ENCODE measurements at places on chromosomes 16 and 17.

DNA sequence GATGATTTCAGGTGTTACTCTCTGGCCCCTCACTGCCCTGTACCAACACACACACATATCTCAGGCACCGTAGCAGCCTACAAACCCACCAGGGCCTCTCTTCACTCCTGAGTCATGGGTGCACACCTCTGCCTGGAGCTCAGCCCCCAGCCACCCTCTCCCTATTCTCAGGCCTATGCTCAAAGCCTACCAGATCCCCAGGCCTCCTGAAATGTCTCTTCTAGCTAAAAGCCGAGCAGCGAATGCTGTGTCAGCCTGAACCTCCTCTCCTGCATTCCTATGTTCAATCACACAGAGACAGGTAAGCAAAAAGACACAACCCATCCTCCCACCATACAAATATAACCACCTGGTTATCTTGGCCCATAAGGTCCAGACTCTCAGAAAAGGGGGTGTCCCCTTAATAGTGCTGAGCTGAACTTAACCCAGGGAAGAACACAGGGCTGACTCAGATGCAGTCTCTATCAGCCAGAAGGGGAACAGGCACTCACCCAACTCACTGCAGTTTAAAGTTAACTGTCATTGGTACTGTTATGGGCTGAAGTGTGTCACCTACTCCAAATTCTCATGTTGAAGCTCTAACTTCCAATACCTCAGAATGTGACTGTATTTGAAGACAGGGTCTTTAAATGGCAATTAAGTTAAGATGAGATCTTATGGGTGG lies 62.0 kb upstream of the TEKT3 start:
- DNase-seq = no peak

DNA sequence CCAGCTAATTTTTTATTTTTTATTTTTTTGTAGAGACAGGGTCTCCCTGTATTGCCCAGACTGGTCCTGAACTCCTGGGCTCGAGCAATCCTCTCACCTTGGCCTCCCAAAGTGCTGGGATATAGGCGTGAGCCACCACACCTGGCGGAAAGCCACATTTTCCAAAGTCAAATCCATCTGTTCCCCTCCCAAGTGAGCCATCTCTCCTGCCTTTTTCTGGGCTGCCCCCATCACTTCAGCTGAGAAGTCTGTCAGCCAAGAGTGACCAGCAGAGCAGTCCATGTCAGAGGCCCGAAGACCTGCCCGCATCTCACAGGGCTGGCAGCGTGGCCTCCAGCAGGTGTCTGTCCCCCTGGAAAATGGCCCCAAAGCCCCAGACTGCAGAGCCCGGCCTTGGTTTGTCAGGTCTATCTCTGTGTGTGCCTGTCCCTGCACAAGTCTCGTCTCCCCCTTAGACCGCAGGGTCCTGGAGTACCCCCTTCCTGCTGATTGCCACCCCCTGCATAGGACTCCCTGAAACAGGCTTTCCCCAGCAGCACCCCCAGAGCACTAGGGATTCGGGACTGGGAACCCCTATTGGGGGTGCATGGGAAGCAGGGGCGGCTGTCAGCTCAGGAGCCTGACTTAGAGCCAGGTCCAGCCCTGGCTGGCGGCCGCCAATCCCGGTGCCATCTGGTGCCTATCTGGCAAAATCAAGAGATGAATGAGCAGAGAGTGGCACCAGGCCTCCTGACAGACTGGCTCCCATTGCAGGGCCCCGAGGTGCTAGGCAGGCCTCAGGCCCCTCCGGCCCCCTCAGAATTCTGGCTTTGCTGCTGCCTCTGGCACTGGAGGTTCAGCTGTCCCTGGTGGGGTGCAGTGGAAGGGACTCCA lies 7.8 kb downstream of the TTYH2 start:
- DNase-seq = no peak

- DNase-seq = peak; percentile 4
Measured at GRCh38 chr17:15341385-15341849, at the start of gene TEKT3. TEKT3 (minus strand) TSS chr17:15341597; CDS start chr17:15331585, 10,012 bp downstream.

DNA sequence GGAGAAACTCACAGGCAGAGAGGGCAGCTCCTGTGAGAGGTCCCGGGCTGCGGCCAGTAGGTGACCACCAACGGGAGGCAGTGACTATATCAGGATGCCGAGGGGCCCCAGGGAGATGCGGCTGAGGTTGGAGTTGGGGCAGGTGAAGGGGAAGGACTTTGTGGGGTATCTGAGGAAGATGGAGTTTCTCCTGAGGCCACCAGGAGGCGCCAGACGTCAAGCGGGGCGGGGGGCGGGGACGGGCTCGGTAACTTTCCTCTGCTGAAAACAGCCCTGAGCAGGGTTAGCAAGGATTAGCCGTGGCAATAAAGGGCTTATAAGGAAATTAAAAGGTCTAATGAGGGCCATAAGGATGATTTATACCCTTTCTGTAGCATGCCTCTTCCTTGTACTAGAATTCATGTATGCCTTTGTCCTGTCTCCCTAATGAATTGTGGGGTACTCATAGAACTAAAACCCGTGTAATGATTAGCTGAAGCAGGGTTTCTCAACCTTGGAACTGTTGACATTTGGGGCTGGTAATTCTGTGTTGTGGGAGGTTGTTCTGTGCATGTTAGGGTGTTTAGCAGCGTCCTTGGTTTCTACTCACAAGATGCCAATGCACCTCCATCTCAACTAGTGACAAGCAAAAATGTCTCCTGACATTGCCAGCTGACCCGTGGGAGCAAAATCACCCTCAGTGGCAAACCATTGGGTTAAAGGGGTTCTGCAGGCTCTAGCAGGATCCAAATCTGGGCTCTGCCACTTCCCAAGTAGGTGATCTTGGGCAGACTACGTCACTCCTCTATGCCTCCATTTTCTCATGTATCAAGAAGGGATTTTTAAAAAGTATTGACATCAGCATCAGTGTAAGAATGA lies 74.8 kb upstream of the GRIN2A start:
- DNase-seq = no peak

- peak; percentile 62 for DNase-seq
Measured at GRCh38 chr17:14359163-14360020, 58.5 kb downstream of the HS3ST3B1 start.

DNA sequence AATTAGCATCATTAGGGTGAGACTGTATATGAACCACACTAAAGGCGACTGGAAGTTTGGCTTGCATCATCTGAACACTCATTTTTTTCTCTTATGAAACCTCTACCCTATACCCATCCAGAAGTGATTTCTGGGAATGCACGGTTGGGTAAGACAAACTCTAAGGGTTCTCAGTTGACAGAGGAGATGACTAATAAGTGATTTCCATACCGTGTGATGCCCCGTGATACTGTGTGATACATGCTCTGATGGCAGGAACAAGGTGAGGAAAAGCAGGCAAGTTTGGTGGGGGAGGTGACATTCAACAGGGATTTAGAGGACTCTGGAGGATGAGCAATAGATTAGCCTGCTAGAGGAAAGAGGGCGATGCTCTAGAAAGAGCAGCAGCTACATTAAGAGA lies 156.4 kb upstream of the CCL2 start:
- no peak for DNase-seq

DNA sequence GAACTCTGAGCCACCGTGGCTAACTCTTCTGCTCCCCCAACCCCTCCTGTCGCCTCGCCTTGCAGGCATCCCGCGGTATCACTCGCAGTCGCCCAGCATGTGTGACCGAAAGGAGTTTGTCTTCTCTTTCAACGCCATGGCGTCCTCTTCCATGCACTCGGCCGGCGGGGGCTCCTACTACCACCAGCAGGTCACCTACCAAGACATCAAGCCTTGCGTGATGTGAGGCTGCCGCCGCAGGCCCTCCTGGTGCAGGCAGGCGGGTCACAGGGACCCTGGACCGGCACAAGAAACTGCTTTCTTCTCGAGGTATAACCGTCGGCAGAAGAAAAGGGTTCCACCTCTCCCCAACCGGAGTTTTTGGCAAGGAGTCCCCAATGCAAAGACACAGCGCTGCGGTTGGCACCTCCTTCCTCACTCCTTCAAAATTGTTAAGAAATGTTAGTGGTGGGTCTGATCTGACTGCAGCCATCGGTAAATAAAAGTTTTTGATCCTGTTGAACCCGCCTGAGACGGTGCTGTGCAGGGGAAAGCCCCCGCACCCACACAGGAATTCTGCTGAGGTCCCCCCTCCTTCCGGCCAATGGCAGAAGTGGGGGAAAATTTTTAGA lies 2.6 kb downstream of the FOXF1 start:
- DNase-seq = no peak

DNA sequence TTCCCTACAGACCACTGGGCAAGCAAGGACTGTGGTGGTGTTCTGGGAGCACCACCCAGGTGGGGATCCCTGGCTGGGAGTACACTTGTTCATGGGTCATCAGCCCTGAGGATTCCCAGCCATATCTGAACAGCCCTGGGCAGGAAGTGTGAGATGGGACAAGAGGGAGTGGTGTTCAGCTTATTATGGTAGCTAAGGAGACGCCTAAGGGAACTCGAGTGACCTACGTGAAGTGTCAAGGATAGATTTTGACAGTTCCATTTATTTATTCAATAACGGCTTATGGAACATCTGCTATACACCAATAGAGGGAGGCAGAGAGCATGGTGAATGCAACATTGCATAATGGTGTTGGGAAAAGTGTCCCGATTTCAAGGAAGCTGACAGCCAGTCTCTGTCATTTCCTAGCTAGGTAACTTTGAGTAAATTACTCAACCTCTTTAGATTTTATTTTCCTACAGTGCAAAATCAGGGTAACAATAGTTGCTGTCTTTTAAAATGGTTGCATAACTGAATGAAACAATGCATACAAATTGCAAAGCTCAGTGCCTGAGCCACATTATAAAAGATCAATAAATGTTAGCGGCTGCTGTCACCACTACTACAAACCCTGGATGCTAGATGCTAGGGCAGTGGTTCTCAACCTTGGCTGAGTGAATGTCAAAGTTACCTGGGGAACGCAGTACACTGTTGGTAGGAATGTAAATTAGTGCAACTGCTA lies 534.1 kb downstream of the GRIN2A start:
- DNase-seq = no peak

- DNase-seq = no peak
Measured at GRCh38 chr17:4199818-4200402, 56.9 kb downstream of the CYB5D2 start.

GRCh38 chr16:49514073-49514980 lies 140.7 kb downstream of the C16orf78 start:
- no peak for DNase-seq

DNA sequence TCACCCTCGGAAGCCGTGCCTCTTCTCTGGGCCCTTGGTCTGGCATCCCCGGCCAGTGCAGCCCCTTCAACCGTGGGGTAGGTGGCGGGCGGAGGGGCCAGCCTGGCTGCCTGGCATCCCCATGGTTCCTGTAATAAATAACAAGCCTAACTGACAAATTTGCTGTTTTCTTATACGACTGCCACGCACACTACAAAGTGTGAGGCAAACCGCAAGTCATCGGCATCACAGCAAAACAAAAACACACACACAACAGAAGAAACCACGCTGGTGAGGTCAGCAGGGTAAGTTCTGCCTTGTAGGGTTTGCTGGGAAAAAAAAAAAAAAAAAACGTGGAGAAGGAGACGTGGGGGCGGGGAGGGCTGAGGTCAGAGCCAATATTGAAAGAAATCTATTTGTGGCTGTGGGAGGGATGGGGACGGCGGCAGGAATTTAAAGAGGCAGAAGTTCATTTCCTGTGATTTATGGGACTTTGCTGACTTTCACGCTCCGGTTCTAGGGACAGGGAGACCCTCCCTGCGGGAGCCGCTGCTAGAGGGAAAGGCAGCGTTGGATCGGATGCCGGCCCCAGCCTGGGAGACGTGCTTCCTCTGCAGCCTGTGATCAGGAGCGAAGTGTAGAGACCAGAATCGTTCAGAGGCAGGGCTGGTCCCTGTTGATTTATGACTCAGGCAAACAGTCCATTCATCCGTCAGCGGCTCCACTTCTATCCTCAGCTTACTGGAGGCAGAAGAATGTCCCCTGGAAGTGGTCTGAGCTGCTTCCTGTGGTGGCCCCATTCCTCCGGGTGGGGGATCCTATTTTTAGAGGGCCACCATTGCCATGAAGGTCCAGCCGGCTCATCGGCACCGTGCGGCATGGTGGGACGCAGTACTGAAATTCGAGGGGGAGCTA lies 162.8 kb downstream of the FOXL1 start:
- DNase-seq = no peak

Data from stimulated activated CD8-positive, alpha-beta memory T cell treated with anti-CD3 and anti-CD28 coated beads, Interleukin-15, amount 100 ng/mL, for 48 hours (primary cell).